ENCODE measurements at places on chromosomes 5 and 9.

DNA sequence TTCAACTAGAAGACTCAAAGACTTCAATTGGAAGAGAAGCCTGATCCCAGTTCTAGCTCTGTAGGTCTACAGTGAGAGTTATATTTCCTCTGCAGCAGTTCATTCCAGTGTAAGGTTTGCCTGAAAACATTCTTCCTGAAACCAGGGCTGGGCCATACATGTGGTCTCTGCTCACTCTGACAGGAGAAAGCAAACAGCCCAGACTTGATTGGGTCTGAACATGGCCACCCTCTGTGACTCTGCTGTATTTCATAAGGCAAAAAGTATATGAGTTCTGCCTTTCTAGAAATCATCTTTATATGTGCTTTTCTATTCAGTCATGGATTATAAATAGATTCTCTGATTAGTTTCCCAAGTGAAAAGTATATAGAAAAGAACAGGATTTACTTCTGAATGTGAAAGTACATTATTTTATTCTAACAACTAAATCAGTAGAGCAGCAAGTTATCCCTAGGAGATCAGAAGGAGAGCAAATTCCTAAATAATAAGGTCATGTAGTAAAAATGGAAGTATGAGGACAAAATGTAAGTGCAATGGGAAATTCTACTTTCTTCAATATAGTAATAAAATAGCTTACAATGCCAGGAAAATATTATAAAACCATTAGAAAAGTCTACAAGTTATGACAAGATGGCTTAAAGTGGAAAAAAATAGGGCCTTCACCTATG is 144.3 kb downstream of the EFNA5 start:
- no peak for DNase-seq

- DNase-seq = no peak
Observed at GRCh38 chr9:115141612-115142011, 23.7 kb upstream of the TNC start.

GRCh38 chr9:114246558-114246957 is 76.3 kb upstream of the ORM1 start:
- DNase-seq = no peak

GRCh38 chr9:10678010-10678409 is 65.2 kb upstream of the PTPRD start:
- no peak for DNase-seq

GRCh38 chr5:117859176-117859575 is 1129.2 kb downstream of the DTWD2 start:
- no peak for DNase-seq

- DNase-seq = no peak
Observed at GRCh38 chr9:136531904-136532798, 13.7 kb downstream of the NOTCH1 start.

All from posterior cingulate gyrus (tissue), 11 donors.